GM12892 (cell line): ENCODE measurements at places on chromosomes 12 and 14.

DNA sequence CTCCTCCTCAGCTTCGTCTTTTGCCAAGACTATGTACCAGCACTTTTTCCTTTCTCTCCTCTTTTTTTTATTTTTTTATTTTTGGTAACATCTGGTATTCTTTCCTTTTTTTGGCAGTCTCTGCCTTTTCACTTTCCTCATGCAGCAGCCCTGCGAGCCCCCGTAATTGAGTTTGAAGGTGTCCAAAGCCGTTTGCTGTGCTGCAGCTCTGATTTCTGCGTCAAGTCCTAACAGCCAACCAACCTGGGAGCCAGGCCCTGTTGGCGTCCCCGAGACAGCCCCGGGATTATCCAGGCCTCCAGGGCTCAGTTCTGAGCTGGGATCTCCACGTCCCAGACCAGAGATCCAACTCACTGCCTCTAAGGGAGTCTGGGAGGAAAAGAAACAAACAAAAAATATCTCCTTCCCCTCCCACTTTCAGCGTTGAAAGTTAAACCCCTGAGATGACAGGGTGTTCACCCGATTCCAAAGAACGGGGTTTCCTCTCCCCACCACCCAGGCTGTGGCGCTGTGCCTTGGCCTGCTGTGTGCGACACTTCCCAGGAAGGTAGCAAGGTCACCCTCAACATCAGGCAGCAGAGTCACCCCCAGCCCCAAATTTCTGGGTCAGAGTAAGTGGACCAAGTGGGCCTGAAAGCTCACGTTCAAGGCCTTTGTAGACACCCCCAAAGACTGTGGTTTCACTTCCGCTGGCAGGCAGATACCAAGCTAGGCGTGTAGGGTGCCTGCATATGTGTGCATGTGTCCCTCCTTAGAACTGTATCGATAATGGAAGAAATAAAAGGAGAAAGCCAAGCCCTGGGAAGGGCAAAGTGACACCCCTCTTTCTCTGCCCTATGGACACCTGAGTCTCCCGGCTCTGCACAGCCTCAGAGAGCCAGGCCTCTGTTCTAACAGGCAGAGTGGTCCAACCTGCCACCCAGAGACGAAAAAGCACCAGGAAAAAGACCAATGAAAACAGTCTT, 11.1 kb downstream of the BCL11B start:
- DNase-seq = no peak

- no peak for DNase-seq
Observed at GRCh38 chr14:52783206-52783605, 8.2 kb downstream of the GNPNAT1 start.

DNA sequence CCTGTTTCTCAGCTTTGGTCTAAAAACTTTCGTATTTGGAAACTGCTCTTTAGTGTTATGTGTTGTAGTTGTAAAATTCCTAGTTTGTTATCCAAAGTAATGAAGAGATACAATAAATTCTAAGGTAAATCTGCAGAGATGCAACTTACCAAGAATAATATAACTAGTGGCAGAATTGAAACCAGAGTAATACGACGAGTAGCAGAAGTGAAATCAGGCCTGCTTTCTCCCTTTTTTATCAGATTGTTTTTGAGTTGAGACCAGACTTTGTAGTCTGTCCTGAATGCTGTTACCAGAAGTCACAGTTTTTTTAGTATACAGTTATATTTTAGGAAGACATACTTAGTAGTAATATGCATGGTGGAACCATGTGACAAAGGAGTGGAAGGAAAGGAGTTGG, 12.5 kb downstream of the PAPOLA start:
- DNase-seq = no peak

GRCh38 chr14:95003099-95003960, 154.0 kb downstream of the DICER1 start:
- no peak for DNase-seq

DNA sequence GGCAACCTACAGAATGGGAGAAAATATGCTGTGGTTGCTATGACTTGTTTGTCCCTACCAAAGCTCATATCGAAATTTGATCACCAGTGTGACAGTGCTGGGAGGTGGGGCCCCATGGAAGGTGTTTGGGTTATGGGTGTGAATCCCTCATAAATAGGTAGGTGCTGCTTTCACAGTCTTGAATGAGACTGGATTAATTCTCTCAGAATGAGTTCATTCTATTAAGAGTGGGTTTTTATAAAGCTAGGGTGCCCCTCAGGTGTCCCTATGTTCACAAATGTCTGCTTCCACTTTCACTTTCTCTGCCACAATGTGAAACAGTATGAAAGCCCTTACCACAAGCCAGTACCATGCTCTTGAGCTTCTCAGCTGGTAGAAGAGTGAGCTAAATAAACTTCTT, 133.5 kb downstream of the CPNE8 start:
- no peak for DNase-seq

- DNase-seq = no peak
Observed at GRCh38 chr12:30863839-30864238, 62.7 kb upstream of the TSPAN11 start.

GRCh38 chr12:114368685-114369452, 37.1 kb downstream of the TBX5 start:
- no peak for DNase-seq

- no peak for DNase-seq
Observed at GRCh38 chr12:102992297-102992696, 34.8 kb downstream of the ASCL1 start.

- DNase-seq = no peak
Observed at GRCh38 chr12:12010277-12011039, 60.3 kb upstream of the BCL2L14 start.

- DNase-seq = no peak
Observed at GRCh38 chr12:87728931-87729593, 300.1 kb downstream of the C12orf50 start.

DNA sequence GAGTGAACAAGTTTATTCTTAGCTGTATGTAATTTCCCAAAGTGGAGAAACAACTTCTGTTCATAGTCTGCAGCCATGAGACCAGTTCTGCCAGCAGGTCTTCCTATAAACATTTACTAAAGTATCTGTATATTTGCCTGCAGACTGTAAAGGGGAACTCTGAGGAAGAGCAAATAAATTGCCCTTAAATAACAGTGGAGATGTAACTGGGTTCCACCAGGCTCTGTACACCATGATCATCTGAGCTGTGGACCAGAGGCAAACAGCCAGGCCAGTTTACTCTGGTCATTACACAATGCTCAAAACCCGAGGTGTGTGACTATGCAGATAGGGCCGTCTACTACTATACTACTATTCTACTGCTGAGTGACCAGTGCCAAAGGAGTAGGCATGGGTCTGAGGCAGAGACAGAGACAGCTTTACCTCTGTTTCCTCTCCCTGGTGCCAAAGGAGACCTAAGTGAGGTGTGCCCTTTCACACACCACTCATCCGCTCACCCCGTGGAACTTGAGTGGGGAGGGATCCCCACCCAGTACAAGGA, 21.1 kb upstream of the CERS5 start:
- no peak for DNase-seq

DNA sequence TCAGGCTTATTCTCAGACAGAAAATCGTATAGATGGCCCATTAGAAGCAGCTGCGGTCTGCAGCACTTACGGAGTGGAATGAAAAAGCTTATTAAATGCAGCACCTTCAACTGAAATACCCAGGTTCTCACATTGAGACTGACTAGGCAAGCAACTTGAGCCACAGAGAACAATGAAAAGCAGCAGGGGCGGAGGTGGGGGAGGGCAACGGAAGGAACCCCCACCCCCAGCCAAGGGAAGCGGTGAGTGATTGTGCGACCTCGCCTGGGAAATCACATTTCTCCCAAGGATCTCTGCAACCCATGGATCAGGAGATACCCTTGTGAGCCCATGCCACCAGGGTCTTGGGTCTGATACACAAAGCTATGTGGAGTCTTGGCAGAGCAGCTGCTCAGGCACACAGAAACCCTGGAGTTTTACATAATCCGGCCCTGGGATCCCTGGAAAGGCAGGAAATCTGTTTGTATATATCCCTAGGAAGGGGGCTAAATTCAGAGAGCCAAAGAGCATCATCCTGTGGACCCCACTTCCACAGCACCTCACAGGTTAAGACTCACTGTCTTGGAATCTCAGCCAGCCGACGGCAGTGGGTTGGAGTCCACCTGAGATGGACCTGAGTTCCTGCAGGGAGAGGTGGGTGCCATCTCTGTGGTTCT, 38.1 kb downstream of the PZP start:
- no peak for DNase-seq

GRCh38 chr12:67892259-67893021, 96.8 kb upstream of the IFNG-AS1 start:
- DNase-seq = no peak

GRCh38 chr14:22232486-22232885, 356.5 kb downstream of the DAD1 start:
- DNase-seq = no peak

DNA sequence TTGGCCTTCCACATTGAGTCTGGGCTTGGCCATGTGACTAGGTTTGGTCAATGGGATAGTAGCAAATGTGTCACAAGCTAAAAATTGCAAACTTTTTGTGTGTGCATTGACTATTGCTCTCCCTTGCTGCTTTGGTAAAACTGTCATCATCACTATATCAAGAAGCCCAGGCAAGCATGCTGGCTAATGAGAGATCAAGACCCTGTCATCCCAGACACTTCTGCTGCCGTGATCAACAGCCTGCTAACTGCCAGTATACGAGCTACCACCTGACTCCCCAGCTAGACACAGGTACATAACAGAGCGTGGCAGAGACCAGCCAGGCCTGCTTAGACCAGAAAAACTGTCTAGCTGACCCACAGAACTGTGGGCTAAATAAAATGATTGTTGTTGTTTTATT, 456.7 kb upstream of the DCN start:
- DNase-seq = no peak

- DNase-seq = no peak
Observed at GRCh38 chr12:96176575-96176974, 17.6 kb upstream of the ELK3 start.

DNA sequence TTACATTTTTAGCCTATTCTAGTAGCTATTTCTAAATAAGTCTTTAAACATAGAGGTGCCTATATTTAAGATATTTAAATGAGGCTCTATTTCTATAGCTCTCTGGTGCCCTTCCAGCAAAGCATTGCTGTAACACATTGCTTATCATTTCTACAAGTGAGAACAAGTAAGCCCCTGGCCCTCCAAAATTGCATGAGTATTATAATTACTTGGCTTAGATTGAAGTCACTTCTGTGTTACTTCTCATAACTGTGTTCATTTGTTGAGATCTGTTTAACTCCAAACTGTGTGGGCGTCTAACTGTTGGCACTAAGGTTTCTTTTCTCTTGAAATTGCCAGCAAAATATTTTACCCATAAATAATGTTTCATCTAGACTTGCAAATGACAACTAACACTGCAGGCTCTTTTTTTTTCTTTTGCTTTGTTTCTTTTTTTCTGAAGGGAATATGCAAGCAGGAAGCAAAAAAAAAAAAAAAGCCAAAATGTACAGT, 66.5 kb downstream of the DAD1 start:
- no peak for DNase-seq

- DNase-seq = no peak
Observed at GRCh38 chr12:16472631-16473030, 125.2 kb downstream of the MGST1 start.

DNA sequence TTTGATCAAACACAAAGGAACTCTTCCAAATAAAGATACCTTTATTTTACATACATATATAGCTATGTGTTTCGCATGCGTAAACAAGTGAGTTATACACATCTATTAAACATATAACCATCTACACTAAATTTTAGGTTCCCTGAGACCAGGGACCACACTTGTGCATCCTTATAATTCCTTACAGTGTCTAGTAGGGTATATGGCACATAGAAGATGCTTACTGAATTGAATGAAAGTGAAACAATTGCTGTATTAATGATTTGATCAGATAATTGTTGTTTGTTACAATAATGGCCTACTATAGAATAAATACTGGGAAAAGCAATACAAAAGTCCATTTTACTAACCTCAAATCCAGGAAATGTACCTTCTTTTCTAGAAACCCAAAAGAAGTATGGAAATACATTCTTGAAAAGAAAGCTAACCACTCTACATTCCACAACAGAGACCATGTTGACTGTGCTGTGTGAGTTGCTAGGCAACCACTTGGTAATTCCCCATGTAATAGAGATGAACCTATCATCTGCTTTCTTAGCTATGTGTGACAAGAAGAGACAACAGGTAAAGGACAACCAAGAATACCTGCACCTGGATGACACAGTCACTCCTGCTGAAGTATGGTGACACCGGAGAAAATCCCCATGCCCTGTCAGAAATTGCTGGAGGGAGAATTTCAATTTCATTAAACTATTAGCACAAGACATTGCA, 11.9 kb upstream of the CIPC start:
- no peak for DNase-seq

DNA sequence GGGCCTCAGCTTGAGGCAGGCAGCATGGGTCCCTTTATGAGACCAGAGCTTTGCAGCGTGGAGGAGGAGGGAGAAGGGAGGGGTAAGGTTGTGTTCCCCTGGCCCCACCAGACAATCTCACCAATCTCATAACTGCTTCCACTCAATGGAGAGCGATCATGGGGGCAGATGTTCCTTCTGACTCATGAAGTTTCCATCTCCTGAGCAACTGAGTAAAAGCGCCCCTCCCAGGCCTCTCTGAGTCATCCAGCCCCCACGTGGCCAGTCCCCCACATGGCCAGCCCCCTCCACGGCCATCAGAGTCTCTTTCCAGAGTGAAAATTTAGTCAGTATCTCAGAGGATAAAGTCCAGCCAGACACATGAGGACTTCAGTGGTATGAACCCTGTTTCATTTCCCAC, 39.2 kb upstream of the PLXNC1 start:
- DNase-seq = no peak

- DNase-seq = no peak
Observed at GRCh38 chr12:94239332-94239993, 91.1 kb downstream of the PLXNC1 start.

DNA sequence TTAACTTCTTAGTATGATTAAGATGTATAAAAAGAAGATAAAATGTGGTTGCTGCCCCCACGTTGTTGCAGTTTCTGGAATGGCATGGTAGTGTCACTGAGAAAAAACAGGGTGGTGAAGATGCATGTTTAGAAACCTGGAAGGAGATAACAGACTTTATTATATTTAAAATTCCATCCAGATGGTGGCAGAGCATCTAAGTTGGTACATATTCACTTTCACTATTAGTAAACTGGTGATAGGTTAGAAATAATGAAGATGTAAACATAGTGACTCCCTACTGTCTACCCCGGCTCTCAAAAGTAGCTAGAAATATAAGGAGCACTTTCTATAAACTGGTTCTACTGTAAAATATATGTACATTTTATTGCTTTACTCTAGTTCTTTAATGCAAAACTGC, 279.3 kb downstream of the NPAS3 start:
- no peak for DNase-seq

DNA sequence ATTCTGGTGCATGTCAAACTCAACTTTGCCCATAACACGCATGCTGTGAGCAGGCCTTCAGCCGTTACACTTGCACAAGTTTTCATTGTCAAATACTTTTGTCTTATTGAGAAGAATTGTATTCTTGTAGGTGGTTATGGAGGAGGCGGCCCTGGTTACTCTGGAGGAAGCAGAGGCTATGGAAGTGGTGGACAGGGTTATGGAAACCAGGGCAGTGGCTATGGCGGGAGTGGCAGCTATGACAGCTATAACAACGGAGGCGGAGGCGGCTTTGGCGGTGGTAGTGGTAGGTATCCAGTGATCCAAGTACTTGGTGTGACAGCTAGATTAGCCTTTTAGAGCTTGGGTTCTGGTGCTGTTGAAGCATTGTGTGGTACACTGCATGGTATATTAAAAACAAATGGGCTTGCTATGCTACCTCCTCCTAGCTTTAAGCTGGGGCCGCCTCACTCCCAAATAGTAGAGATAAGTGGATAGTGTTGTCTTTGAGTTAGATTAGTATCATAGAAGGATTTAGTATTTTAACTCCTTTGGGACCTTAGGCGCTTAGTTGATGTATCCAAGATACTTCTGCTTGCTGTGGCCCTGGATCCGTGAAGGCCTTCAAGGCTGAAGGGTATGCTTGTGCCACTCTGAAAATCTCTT, 2.5 kb downstream of the HNRNPA1 start:
- no peak for DNase-seq

GRCh38 chr12:105113094-105113493, 5.6 kb downstream of the WASHC4 start:
- DNase-seq = no peak
